Lung (tissue), 17 donors: ENCODE measurements at places on chromosomes 1 and 21. TPM values are rescaled to one million over a fixed set of nuclear protein-coding genes. Genes with fewer than 3 reads are reported as not detected.

KRTAP21-2 gene
- total RNA-seq = not detected

- no peak for DNase-seq
Measured at GRCh38 chr1:235357485-235358373, 9.5 kb upstream of the TBCE start.

DNA sequence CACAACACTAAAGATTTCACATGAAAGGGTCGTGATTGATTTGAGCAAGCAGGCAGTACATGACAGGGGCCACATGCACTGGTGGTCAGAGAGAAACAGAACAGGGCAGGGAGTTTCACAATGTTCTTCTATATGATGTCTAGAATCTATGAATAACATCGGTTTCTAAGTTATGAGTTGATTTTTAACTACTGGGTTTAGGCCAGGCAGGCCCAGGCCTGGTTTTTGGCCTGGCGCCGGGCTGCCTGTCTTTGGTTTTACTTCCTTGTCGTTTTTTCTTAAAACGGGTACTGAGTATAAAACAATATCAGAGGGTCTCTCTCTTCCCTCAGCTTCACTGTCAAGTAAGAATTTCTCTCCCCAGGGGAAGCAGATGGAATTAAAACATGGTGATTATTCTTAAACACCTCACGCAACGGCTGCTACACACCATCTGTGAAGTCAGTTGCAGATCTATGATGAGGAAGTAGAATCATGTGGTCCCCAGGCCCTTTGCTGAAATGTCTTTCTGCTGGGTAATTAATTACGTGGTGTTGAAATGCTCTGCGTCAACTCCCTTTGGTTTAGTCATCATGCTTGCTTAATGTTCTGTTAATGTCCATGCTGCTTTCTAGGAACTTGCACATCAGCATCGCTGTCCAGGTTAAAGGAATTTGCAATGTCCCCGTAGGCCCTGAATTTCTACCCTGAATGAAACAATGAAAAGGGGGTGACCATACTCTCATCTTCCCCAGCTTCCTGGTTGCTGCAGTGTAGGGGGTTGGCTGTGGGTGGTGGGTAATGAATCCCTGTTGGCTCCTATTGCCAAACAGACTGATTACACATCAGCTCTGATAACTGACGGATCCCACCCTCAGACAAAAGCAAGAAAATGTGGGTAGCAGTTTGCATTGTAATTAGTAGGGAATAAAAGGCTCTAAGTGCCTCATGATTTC lies 70.3 kb downstream of the SERINC2 start:
- DNase-seq = peak; percentile 37

DNA sequence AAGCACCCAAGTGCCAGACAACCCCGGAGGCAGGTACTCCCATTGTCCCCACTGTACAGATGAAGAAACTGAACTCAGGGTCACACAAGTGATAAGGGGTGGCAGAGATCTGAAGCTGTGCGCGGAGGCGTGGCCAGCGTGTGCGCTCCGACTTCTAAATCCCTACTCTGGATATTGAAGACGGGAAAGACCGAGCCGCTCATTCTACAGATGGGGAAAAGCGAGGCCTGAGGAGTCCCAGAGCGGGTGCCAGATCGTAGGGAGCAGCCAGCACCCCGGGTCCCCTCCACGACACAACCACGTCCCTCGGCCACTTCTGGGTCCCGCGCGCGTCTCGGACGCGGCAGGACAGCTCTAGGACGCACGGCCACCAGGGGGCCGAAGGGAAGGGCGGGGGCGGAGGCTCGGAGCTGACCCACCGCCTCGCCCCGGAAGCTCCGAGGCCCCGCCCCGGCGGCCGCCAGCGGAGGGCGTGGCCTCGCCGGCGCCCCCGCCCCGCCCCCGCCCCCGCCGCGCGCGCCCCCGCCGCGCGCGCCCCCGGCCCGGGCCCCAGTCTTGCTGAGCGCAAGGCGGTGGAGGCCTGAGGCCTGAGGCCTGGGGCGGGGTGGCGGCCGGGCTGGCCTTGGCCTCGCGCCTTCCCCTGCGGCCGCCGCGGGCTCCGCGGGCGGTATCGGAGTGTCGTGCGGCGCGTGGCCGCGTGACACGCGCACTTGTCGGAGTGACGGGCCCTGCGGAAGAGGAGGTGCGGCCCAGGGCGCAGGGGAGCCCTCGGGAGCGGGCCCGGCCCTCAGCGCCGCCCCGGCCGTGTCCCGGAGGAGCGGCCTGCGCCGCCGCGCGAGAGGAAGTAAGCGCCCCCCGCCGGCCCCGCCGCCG lies at the start of gene H6PD:
Gene H6PD (plus strand): TSS at position 552 of the 873 bp plus-strand sequence. CDS start 10,161 bp downstream, outside the sequence.
- peak; percentile 91 for DNase-seq

- DNase-seq = no peak
Measured at GRCh38 chr1:22812993-22813790, 102.6 kb downstream of the EPHB2 start.

DCDC2B gene
- 7.2 TPM for total RNA-seq

DNA sequence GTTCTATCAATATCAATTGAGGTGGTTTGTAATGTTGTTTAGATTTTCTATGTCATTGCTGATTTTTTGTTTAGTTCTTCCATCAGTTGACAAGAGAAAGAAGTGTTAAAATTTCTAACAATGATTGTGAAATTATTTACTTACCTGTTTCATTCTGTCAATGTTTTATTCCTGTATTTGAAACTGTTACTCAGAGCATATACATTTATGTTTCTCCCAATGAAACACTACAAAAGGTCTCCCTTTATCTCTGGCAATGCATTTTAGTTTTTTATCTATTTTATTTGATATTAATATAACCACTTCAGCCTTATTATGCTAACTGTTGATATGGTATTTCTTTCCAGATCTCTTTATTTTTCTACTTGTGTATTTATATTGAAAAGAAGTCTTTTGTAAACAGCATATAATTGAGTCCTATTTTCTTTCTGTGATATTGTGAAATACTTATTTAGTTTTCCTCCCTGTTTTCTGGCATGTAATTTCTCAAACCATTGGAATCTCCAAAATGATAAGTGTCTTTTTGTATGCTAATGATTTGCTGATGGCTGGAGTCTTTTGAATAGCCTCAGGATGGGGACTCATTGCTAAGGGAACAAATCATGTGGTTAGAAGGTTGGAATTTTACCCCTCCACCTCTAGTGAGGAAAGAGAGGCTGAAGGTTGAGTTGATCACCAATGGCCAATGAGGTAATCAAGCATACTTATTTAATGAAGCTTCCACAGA lies 122.0 kb downstream of the ADSS2 start:
- no peak for DNase-seq

RAB42 gene
- 5.7 TPM for total RNA-seq

EVA1B gene
- total RNA-seq = 33.5 TPM

- DNase-seq = no peak
Measured at GRCh38 chr1:158362482-158362881, 8.8 kb downstream of the CD1E start.

DNA sequence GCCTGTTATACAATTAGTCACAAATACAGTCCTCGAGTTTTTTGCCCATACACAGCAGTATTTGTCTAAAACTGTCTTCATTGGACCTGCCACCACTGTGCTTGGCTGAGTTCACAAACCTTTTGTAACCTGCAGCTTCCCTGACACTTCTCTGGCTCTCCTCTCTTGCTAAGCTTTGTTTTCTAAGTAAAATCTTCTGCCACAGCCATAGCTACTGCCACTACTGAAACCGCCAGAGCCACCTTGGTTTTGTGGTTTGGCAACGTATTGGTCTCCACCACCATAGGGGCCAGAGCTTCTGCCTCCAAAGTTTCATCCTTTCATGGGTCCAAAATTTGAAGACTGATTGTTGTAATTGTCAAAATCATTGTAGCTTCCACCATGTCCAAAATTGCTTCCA lies 668.2 kb upstream of the BRINP3 start:
- no peak for DNase-seq

DNA sequence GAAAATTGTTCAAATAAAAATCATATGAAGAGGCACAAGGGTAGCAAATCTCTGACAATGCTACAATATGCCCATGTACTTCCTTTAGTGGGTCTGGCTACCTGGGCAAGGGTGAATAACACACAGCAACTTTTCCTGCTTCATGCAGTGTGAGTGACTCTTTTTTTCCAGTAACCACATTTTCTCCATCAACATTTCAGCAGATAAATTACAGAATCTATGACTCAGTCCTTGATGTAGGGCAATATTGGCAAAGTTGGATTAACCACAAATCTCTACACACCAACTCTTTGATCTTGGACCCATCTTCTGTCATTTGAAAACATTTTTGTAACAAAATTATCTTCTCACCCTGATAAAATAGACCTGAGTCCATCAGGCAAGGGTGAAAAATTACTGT lies 31.7 kb downstream of the ERICH3 start:
- DNase-seq = no peak

- DNase-seq = no peak
Measured at GRCh38 chr1:153936011-153936802, 10.3 kb downstream of the DENND4B start.

GRCh38 chr1:73627723-73628122 lies 570.3 kb downstream of the LRRIQ3 start:
- no peak for DNase-seq

ANGPTL3 gene
- 0.06 TPM for total RNA-seq

DNA sequence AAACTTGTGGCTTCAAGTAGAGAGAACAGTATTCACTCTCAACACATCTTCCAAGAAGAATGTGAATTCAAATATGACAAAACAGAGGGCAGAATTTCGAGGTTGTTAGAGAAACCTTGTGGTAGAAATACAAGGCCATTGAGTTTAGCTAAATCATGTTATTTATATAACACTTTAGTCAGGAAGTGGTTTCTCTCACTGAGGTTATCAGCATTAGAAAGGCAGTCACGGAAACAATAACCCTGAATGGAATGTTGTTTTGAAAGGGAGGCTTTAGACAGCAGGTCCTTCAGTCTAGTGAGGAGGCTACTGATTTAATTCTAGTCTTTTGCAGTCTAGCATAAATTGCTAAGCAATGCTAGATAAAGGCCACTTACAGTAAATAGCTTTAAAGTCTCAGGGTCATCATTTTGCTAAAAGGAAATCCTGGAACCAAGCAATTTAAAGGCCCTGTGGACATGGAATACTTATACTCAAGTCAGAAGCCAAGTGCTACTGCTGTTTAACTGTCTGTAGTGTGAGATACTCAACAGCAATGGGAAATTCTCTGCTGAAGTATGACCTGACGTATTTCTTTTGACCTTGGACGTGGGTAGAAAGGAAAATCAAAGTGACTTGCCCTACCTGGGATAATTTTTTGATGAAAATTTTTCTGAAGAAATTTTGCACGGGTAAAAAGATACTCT lies 89.0 kb upstream of the CHODL start:
- DNase-seq = peak; percentile 22

HEYL gene
- 14.3 TPM for total RNA-seq

FTCD gene
- total RNA-seq = 0.43 TPM

GRCh38 chr1:116794371-116794770 lies 40.1 kb downstream of the CD2 start:
- no peak for DNase-seq

DNA sequence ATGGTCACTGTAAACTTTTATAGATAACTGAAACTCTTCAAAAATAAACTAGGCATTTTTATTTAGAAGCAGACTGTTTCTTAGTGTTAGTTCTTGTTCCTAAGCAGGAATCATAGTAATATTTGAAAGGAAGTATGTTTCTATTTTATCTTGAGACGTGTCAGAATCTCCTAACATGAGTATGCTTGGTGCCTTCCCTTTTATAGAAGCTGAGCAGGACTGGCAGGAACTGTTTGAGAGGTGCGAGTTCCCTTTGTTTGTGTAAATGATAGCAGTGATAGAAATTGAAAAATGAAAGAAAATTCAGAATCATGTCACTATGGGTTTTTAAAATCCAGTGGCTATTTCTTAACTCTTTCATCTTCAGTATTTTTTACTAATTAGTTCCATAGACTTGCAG lies 56.9 kb downstream of the LRRC8D start:
- no peak for DNase-seq

- DNase-seq = no peak
Measured at GRCh38 chr1:179729881-179730280, 13.2 kb upstream of the FAM163A start.

CELA3A gene
- total RNA-seq = 11.7 TPM

DNA sequence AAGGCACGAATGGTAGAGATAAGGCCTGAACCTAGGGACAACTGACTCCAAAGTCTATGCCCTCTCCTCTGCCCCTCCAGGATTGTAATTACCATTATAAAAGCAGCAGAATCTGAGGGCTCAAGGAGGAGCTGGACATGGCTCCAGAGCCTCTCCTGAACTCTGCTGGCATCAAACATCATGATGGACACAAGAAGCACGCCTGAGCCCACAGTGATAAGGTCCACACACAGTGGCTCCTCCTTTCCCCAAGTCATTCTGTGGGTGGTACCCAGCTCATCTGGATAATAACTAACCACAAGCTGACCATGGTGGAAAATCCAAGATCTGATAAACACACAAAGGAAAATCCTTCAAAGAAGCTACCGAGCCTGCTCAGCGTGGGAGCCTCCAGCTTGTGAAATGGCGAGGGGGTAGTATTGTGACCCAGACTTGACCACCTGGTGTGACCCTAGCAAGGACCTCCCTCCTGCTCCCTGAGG lies 85.2 kb downstream of the HIVEP3 start:
- DNase-seq = no peak

- peak; percentile 36 for DNase-seq
Measured at GRCh38 chr1:10257851-10258250, 47.5 kb downstream of the KIF1B start.

DNA sequence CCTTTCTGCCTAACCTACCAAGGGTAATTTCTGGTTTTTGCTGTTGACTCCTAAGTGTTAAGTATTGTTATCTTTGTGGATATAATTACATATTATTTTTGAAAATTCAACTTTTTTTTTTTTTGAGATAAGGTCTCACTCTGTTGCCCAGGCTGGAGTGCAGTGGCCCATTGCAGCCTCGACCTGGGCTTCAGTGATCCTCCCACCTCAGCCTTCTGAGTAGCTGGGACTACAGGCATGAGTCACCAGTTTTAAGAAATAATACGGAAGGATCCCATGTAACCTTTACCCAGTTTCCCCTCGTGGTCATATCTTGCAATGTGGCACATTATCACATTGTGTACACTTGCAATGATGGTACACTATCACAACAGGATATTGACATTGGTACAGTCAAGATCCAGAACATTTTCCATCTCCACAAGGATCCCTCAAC lies 3.1 kb downstream of the CHD1L start:
- DNase-seq = no peak

IFI44L gene
- total RNA-seq = 6.2 TPM

- DNase-seq = peak; percentile 95
Measured at GRCh38 chr1:108199781-108200686, at the start of gene SLC25A24. Gene SLC25A24 (minus strand): TSS chr1:108200343. CDS start chr1:108200138, 205 bp downstream.

FAM72D gene
- 0.60 TPM for total RNA-seq

INSRR gene
- total RNA-seq = not detected

GRCh38 chr1:205421798-205422197 lies at the start of gene LEMD1:
Gene LEMD1 (minus strand): TSS chr1:205422056. CDS start chr1:205420536, 1,520 bp downstream.
- DNase-seq = no peak

GRCh38 chr1:73711089-73711488 lies 486.9 kb downstream of the LRRIQ3 start:
- DNase-seq = no peak

GJA9 gene
- total RNA-seq = not detected

DNA sequence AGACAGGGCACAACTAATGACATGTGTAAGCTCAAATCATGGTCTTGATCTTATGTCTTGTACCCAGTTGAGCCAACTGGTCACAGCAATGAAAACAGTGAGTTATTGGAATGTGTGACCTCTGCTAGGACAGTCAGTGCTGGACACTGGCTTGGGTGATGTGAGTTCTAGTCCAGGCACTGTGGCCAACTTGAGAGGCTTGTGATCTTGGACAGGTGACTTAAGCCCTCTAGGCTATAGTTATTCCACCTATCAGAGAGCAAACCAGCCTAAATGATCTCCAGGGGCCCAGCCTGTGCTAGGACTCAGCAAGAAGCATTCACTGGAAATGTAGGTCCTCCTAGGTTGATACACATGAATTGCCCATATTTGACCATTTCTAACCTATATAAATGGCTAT lies 1.1 kb downstream of the KCNE2 start:
- no peak for DNase-seq

SYNC gene
- 6.0 TPM for total RNA-seq
